Type B pancreatic cell (in vitro differentiated cells): ENCODE measurements at places on chromosomes 4 and X. TPM values are rescaled to one million over a fixed set of nuclear protein-coding genes. Genes with fewer than 3 reads are reported as not detected.
A peak's percentile ranks its signal among the peaks of the same experiment; 100 is the strongest.

- DNase-seq: no peak
Observed at GRCh38 chr4:162557516-162558106, 393.8 kb upstream of the FSTL5 start.

DNA sequence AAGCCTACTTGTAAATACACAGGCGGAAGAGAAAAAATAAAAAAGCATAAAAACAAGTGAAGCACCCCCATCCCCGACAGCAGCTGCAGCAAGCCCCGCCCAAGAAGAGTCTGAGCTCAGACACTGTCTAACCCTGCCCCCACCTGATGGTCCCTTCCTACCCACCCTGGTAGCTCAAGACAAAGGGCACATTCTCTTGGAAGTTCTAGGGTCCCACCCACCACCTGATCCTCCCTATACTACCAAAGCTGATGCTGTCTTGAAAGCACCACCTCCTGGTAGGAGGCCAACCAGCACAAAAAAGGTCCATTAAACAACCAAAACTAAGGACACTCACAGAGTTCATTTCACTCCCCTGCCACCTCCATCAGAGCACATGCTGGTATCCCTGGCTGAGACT lies 308.2 kb downstream of the KLHL13 start:
- no peak for DNase-seq

- no peak for DNase-seq
Observed at GRCh38 chr4:139278485-139278884, 1.5 kb downstream of the MGARP start.

- DNase-seq: no peak
Observed at GRCh38 chrX:46327566-46328115, 217.6 kb downstream of the ZNF674 start.

DNA sequence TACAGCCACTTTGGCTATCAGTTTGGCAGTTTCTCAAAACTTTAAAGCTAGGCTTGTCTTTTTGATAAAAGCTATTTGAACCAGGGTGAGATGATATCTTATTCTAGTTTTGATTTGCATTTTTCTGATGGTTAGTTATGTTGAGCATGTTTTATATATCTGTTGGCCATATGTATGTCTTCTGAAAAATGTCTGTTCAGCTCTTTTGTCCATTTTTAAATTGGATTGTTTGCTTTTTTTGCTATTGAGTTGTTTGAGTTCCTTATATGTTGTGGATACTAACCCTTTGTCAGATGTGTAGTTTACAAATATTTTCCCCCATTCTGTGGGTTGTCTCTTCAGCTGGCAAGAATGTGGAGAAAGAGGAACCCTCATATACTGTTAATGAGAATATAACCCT lies 11.6 kb upstream of the GIMD1 start:
- no peak for DNase-seq

- DNase-seq: no peak
Observed at GRCh38 chr4:142112451-142112850, 476.1 kb downstream of the IL15 start.

GRCh38 chr4:143668930-143669552 lies 31.4 kb downstream of the FREM3 start:
- DNase-seq: no peak

DNA sequence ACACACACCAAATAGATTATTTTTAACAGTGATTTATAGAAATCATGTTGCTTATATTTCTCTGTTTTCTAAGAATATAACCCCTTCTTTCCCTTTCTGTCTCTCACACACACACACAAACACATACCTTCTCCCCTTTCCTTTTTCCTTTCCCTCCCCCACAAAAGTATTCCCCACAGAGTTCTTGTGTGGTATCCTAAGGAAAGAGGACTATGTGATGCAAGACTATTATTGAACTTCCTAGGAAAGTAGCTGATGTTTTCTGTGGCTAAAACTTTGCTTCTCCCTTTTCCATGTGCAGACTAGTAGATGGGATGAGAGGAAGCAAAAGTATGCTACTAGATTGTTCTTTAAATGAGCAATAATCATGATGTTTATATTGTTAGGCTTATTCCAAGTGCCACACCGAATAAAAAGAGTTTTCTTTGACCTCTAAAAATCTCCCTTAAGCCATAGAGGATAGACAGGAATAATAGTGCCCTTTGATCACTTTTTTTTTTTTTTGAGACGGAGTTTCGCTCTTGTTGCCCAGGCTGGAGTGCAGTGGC lies 38.7 kb downstream of the CPEB2 start:
- no peak for DNase-seq

DNA sequence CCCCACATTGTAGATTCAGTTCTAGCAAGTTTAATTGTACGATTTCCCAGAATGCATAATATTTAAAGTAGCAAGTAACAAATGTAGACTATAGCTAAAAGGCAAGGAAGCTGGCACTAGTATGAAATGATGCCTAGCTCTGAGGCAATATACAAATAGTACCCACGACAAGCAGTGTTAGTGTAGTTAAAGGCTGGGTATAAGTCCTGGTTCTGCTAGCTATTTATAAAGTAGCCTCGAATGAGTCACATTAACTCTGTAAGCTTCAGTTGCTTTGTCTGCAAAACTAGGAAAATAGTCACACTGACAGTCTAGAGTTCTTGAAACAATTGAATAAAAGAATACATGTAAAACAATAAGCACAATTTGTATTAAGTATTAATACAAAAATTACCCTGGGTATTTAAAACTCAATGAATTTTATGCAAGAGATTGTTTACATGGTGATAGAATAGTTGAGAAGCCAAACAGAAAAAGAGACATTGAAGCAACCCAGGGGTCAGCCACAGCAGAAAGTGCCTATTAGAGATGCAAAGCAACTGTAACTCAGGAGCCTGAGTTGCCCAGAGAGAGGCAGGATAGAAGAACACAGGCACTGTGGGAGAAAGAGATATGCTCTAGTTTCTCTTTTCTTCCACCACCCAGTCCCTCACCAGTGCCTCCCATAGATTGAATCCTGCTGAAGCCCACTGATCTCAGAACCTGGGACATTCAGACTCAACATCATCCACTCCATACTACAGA lies 949.0 kb downstream of the C4orf33 start:
- no peak for DNase-seq

- DNase-seq: no peak
Observed at GRCh38 chr4:62870451-62870850, 1538.8 kb downstream of the TECRL start.

GRCh38 chr4:787561-787981 lies 38.4 kb downstream of the CPLX1 start:
- no peak for DNase-seq

- DNase-seq: no peak
Observed at GRCh38 chr4:106162278-106162677, 153.7 kb downstream of the TBCK start.

- DNase-seq: no peak
Observed at GRCh38 chrX:37476571-37477170, 94.8 kb upstream of the LANCL3 start.

DNA sequence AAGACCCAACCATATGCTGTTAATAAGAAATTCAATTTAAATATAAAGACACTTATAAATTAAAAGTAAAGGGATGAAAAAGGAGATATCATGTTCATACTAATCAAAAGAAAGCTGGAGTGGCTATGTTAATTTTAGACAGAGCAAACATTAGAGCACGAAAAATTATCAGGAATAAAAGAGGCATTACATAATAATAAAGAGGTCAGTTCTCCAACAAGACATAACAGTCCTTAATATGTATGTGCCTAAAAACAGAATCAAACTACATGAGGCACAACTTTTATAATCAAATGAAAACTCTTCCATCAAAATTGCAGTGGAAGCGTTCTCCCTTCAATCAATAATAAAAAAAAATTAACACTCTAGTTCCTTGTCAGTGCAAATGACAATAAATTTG lies 62.6 kb downstream of the ARHGEF6 start:
- DNase-seq: no peak

- no peak for DNase-seq
Observed at GRCh38 chr4:99861120-99861905, 32.9 kb downstream of the LAMTOR3 start.

DNA sequence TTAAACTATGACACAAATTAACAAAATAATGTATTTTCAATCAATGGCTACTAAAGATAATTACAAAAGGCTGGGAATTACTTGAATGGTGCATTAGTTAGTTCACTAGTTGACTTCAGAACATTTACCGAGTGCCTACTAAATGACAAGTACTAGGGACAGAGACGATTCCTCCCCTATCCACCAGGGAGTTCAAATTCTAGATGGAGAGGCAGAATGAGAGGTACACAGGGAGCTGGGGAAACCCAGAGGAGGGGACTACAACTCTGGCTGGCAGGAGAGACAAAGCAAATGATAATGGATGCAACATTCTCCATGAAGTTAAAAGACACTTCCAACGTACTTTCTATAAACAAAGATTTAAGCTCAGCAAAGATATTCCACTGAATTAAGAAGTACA lies 43.1 kb upstream of the MCF2 start:
- DNase-seq: no peak

- no peak for DNase-seq
Observed at GRCh38 chr4:22442956-22443355, 72.9 kb downstream of the ADGRA3 start.

- no peak for DNase-seq
Observed at GRCh38 chr4:107252571-107252970, 216.5 kb upstream of the DKK2 start.

DNA sequence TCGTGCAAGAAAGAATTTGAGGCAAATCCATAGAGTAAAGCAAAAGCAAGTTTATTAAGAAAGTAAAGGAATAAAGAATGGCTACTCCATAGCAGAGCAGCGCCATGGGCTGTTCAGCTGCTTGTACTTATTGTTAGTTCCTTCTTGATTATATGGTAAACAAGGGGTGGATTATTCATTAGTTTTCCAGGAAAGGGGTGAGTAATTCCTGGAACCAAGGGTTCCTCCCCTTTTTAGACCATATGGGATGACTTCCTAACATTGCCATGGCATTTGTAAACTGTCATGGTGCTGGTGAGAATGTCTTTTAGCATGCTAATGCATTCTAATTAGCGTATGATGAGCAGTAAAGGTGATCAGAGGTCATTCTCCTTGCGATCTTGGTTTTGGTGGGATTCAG lies 23.5 kb upstream of the CEP135 start:
- no peak for DNase-seq

- DNase-seq: no peak
Observed at GRCh38 chrX:17174671-17175070, 200.3 kb upstream of the NHS start.

- no peak for DNase-seq
Observed at GRCh38 chrX:75546724-75547511, 24.1 kb upstream of the ZDHHC15 start.

GRCh38 chr4:169220854-169221411 lies 49.8 kb downstream of the SH3RF1 start:
- no peak for DNase-seq

DNA sequence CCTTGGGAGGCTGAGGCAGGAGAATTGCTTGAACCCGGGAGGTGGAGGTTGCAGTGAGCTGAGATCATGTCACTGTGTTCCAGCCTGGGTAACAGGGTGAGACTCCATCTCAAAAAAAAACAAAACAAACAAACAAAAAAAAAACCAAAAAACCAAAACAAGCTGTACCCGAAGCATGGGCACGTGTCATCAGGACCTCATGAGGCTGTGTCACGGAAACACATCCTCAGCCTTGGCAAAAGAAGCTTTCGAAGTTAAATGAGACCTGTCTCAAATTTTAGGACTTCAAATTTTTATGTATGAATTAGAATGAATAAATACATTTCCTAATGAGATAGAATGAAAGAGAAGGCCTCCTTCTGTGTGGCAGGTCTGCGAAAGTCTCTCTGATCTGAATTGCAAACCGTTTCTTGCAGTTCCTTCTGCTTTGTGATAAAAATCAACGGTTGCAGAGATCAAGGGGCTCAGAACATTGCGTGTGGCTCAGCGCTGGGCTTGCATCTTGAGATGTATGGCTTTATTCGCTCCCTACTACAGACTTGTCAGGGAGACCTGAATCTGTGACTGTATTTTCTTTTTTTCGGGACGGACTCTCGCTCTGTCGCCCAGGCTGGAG lies 19.5 kb upstream of the CRLF2 start:
- DNase-seq: no peak

GRCh38 chrX:40012868-40013265 lies 84.9 kb downstream of the BCOR start:
- peak; percentile 74 for DNase-seq

DNA sequence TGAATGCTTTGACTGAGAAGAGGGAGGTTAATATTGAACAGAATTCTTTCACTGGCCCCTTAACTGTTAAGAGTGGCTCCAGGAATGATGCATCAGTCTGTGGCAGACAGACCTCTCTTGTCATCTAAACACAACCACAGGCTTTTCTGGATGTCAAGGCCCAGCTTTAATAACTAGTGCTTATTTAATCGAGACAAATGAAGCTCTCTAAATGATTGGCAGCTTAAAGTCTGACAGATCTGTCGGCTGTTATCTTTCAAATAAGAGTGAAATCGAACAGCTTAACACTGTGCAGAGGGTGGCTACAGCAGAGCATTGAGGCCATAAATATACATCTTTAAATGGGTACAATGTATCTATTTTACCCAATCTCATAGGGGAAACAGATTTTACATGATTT lies 500.8 kb upstream of the PABPC4L start:
- no peak for DNase-seq

DNA sequence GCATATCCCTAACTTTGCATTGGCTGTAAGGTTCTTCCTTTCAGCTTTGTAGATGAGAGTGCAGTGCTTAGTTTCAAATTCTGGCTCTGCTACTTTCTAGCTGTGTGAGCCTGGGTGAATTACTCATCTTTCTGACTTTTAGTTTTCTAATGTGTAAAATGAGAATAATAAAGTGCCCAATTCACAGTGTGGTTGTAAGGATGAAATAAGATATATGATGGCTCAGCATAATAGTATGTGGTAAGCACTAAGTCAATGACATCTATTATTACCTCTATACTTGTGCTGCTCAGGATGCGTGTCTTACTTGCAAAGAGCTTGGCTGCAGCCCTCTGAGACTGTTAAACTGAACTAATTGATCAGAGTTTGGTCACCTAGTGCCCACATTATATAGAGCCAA lies 30.6 kb upstream of the ETNPPL start:
- no peak for DNase-seq

- no peak for DNase-seq
Observed at GRCh38 chr4:1720163-1720983, 750 bp downstream of the TMEM129 start.

ADD1 gene
- 197 and 235 TPM in 2 replicates for total RNA-seq

GRIPAP1 gene
- total RNA-seq: 43.3 and 54.7 TPM in 2 replicates

EVC2 gene
- total RNA-seq: 3.5 and 4.5 TPM in 2 replicates

NOX1 gene
- total RNA-seq: 0.70 and 1.2 TPM in 2 replicates

SEC24D gene
- total RNA-seq: 53.9 and 87.6 TPM in 2 replicates

FAM200B gene
- 39.0 and 43.6 TPM in 2 replicates for total RNA-seq

SYTL4 gene
- 4.0 and 7.8 TPM in 2 replicates for total RNA-seq

ALAS2 gene
- total RNA-seq: not detected in 2 replicates

FNIP2 gene
- total RNA-seq: 31.0 and 36.5 TPM in 2 replicates

GYPE gene
- not detected in 2 replicates for total RNA-seq

MAGEA2 gene
- 0.69 TPM in 1 of 2 replicates, not detected in the other for total RNA-seq

RADX gene
- 5.3 and 7.2 TPM in 2 replicates for total RNA-seq

WWC2 gene
- 23.9 and 24.6 TPM in 2 replicates for total RNA-seq

PASD1 gene
- total RNA-seq: not detected in 2 replicates

GABRA4 gene
- 0.45 and 1.5 TPM in 2 replicates for total RNA-seq
